ENCODE measurements at places on chromosomes 6 and 20.

DNA sequence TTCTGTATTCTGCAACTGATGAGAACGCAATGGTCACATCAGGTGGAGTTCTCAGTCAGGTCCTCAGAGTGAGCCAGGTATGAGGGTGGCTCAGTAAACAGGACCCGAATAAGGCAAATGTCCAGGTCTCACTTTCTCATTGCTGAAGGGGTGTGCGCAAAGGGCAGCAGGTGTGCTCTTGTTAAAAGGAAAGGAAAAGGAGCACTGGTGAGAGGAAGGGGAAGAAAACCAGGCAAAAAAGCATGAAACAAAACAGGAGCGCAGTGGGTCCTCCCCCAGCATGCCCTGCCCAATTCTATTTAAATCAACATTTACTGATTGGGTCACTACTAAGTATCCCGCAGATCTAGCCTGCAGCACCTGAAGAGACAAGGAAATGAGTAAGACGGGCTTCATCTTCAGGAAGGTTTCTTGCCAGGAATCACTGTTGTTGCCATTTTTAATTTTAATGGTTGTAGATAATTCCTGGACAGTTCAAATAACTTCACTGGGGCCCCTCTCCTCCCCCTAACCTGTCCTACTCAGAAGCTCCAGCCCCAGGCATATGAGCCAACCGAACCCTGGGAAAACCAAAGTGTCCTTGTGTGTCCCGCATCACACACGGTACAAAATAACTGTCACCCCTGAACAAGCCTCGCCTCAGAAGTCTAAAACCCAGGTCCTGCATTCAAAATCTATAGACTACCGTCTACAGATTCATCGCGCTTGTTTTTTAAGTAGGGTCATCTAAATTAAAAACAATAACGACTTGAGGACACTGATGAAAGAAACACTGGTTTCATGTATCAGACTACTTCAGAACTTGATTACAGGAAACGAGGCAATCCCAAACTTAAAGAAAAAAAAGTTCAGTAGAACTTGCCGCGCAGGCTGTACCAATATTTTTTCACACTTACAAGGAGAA lies 980 bp downstream of the MBOAT1 start:
- DNase-seq = no peak

GRCh38 chr6:53984581-53984980 lies 126.7 kb upstream of the MLIP start:
- no peak for DNase-seq

GRCh38 chr6:45566882-45567281 lies 189.1 kb upstream of the SUPT3H start:
- DNase-seq = no peak

DNA sequence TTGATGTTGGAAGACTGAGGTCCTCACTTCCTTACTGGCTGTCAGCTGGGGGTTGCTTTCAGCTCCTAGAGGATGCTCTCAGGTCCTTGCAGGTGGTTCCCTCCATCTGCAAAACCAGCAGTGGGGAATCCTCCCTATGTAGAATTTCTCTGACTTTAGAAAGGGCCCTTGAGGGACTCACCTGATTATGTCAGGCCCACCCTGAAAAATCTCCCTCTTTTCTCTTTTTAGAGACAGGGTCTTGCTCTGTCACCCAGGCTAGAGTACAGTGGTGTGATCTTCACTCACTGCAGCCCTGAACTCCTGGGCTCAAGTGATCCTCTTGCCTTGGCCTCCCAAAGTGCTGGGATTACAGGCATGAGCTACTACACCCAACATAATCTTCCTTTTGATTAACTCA lies 102.9 kb upstream of the MCHR2 start:
- no peak for DNase-seq

GRCh38 chr20:46226602-46227001 lies 81.7 kb downstream of the CDH22 start:
- no peak for DNase-seq

- no peak for DNase-seq
These were observed 52.0 kb upstream of the GATA5 start for GRCh38 chr20:62527781-62528180.

DNA sequence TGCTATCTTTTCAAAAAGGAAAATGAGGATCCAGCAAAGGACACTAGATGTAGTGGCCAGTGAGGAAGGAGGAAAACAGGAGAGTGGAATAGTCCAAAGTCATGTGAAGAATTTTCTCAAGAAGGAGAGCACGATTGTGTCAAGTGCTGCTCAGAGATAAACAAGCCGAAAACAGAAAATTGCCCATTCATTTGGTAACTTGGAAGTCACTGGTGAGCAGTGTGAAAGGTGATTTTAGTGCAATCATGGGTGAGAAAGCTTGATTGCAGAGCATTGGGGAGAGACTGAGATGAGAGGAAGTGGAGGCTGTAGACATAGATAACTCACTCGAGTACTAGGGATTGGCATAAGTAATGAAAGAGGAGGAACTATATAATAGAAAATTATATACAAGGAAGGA lies 26.0 kb upstream of the PRDM1 start:
- no peak for DNase-seq

- no peak for DNase-seq
These were observed 35.5 kb downstream of the ABHD12 start for GRCh38 chr20:25355011-25355595.

GRCh38 chr6:139262519-139263300 lies 29.1 kb downstream of the TXLNB start:
- DNase-seq = peak; percentile 56

DNA sequence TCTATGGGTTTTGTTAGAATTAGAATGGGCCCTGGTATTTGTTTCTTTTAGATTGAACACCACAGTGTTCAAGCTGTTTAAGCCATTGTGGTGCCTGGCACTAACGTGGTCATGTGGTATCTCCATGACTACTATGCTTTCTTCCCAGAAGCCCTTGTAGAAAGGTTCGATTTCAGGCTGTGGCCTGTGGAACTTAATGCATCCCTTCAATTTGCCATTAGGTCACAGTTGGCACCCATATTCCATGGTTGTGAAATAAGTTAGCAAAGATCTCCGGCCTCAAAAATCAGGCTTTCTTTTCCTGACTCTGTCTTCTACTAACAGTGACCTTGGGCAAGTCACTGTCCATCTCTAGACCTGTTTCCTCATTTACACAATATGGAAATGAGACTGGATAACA lies 31.3 kb upstream of the AAR2 start:
- no peak for DNase-seq

- no peak for DNase-seq
These were observed 54.3 kb downstream of the ANKRD60 start for GRCh38 chr20:58173930-58174707.

DNA sequence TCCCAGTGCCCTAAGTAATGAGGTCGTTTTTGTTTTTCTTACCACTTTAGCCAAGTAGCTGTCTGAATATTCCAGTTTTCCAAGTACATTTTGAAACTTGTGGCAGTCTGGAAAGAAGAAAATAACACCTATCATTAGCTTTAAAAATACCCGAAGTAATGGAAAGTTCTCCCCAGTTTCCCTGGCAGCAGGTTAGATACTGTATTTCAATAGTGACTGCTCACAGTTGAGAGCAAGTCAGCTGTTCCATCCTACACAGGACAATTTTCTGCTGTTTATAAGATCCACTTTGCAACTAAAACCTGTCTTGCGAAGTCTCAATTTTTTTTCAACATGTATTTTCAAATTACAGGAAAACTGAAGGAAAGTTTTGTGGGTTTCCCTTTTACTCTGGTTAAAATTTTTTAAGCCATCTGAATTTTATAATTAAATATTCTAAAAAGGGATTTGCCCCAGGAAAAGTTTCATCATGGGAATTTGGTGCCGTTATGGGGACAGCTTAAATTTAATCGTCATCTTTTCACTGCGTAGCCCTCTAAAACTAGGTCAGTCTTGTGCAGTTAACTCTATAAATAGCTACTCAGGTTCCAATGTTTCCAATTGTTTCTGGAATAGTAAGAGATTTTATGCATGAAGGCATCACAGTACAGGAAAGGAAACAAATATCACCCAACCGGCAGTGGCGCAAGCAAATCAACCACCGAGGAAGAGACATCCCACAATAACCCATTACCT lies 96.9 kb downstream of the MBOAT1 start:
- no peak for DNase-seq

DNA sequence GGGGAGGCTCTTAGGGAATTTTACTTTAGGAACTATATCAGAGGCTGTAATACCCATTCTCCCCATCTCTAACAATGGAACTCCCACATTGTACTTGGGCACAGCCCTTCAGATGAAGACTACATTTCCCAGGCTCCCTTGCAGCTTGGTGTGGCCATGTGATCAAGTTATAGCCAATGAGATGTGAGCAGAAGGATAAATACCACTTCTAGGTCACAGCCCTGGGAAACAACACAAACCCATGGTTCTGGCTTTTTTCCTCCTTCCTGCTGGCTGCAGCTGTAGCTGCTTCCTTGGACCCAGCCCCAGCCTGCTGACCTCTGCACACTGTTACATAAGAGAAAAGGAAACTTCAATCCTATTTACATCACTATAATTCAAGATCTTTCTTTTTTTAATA lies 445.9 kb upstream of the JARID2 start:
- no peak for DNase-seq

GRCh38 chr6:97437087-97437486 lies 154.1 kb upstream of the MMS22L start:
- peak; percentile 7 for DNase-seq

GRCh38 chr6:160455081-160455480 lies 106.9 kb downstream of the SLC22A3 start:
- DNase-seq = no peak

DNA sequence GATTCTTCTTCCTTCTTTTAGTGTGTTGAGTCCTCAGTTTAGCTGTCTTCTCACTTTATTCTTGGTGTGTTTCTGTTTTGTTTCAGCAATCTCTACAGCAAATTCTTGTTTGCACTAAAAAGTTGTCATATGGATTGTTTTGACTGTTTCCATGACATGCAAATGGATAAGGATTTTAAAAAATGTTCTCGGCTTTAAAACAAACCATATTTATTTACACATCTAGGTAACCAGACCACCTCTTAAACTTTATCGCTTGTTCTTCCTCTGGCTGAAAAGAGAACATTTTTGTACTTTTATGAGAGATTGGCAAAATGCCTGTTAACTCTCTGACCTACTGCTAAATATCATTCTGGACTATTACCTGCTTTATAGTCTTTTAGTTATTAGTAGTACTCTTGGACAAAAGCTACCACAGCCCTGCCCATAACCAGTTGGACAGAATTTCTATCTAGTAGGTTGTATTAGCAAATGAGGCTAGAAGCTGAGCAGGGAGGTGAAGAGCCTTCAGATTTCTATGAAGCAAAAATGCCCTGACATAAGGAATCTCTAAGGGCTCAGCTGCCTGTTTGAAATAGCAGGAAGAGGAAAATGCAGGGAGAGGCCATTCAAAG lies 268.3 kb downstream of the CD109 start:
- DNase-seq = no peak

DNA sequence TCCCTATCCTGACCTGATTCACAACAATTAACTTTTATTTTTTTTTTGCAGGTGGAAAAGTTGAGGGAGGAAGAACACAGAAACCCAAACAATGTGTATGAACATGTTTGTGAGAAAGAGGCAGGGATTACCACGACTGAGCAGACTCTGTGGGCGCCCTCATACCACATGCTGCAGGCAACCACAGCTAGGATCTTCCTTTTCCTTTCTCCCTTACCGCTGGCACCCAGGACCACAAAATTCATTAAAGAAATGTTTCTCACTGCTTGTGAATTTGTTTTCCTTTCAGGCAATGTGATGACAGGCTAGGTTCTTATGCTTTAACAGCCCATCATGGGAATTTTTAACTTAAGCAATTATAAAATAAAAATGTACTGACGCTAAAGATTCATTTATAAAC lies 287.1 kb downstream of the GMDS start:
- DNase-seq = no peak

GRCh38 chr6:119760046-119760445 lies 410.5 kb upstream of the MAN1A1 start:
- DNase-seq = no peak

DNA sequence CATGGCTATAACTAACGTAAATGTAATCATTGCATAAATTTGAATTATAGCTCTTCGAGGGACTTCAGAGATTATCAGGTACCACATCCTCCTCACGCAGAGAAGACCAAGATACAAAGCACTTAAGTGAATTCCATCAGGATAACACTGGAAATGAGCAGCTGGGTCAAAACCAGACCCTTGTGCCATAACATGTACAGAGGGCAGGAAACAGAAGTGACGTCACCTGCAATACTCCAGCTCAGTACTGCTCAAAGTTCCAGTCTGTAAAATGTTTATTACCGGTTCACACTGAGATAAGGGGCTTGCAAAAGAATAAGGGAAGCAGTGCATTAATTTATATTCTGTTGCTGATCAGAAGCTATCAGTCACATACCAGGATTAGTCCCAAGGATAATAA lies 45.8 kb downstream of the RGS17 start:
- no peak for DNase-seq

- DNase-seq = no peak
These were observed 237.6 kb upstream of the AFDN start for GRCh38 chr6:167588920-167589614.

All from NCI-H1092 treated with DMSO at 0.1 percent for 48 hours (cell line).